ENCODE measurements at places on chromosomes 7 and 10.

DNA sequence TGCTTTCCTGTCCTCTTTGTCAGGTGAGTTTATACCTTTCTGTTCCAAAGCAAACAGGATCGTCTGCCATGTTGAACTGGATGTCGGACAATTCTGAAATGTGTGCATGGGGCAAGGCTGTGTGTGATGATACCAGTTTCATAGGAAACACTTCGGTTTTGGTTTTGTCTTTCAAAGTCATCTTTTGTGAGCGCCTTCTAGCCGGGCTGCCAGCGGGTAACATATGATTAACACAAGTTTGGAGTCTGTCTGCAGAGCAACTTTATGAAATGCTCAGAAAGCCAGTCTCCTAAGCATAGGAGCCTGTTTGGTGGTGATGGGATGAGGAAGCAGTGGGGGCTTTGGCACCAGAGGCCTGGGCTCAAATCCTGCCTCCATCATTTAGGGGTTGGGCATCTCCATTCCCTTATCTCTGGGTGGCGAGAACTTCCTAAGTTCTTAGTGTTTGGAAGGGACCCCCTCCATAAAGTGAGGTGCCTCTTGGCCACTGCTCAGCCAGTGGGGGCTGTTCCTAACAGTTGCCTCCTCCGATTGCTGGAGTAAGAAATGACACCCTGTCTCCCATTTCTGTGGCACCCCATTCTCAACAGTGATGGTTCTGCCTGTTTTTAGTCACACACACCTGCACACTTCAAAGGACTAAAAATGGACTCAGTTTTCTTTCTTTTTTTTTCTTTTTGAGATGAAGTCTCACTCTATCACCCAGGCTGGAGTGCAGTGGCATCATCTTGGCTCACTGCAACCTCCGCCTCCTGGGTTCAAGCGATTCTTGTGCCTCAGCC, 36.8 kb downstream of the CUX1 start:
- no peaks in the 10 kb centered on the region for H3K4me1 ChIP-seq
- H3K27ac ChIP-seq, result no peak overlapping the region
- H3K36me3 ChIP-seq, result no peaks in the 10 kb centered on the region
- no peak overlapping the region for H3K4me3 ChIP-seq
- no peak for DNase-seq
- H3K27me3 ChIP-seq, result no peaks in the 10 kb centered on the region

GRCh38 chr10:124145109-124145870, 51.9 kb upstream of the CHST15 start:
- H3K27me3 ChIP-seq, result peaks cover 4% of the 10 kb centered on the region
- no peaks in the 10 kb centered on the region for H3K36me3 ChIP-seq
- H3K4me1 ChIP-seq, result peaks cover 9% of the 10 kb centered on the region
- no peak overlapping the region for H3K4me3 ChIP-seq

GRCh38 chr7:47042669-47043068, 539.2 kb downstream of the TNS3 start:
- DNase-seq, result no peak
- H3K36me3 ChIP-seq, result no peaks in the 10 kb centered on the region
- no peak overlapping the region for H3K4me3 ChIP-seq
- H3K4me1 ChIP-seq, result peaks cover 9% of the 10 kb centered on the region

DNA sequence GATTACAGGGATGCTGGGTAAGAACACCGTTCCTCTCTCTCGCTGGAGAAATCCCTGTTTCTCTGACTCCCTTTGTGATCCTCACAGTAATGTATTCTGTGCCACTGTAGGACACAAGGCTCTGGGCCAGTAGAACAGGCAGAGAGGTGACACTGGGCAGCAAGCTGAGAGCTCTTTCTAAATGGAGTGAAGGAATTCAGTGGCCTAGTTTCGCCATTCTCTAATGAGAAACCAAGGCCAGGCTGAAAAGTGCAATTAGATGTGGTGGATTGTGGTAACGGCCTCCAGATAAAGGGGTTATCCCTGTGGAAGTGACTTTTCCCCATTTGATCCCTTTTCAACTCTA, 12.8 kb downstream of the KCTD7 start:
- H3K36me3 ChIP-seq, result peaks cover 21% of the 10 kb centered on the region
- no peaks in the 10 kb centered on the region for H3K4me1 ChIP-seq
- DNase-seq, result no peak
- no peaks in the 10 kb centered on the region for H3K27me3 ChIP-seq
- no peak overlapping the region for H3K27ac ChIP-seq

DNA sequence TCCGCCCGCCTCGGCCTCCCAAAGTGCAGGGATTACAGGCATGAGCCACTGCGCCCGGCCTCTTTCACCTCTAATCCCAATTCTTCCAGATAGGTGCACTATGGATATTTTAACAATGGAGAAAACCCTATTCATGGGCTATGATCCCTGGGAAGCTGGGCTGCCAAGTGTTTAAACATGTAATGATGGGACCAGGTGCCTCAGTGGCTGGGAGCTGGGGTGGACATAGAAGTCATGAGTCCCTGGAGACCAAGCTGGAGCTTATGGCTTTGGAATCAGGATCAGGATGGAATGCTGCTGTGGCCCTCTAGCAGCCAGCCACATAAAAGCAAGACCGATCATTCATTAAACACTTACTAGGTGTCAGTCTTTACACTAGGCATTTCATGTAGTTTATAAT, 41.8 kb upstream of the IGFBP3 start:
- H3K4me3 ChIP-seq, result no peak overlapping the region
- no peak for DNase-seq
- H3K27me3 ChIP-seq, result no peaks in the 10 kb centered on the region
- no peak overlapping the region for H3K27ac ChIP-seq

DNA sequence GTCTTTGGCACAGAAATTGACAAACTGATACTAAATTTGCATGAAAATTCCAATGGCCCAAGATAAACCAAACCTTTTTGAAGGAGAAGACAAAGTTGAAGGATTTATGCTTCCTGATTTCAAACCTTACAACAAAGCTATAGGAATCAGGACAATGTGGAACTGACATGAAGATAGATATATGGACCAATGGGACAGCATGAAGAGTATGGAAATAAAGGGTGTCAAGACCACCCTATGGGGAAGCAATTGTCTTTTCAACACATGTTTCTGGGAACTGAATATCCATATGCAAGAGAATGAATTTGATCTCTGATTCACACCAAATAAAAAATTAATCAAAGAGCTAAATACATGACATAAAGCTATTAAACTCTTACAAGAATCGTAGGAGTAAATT, 77.2 kb upstream of the ADARB2 start:
- no peak overlapping the region for H3K27ac ChIP-seq
- DNase-seq, result no peak
- no peaks in the 10 kb centered on the region for H3K4me1 ChIP-seq
- no peaks in the 10 kb centered on the region for H3K27me3 ChIP-seq
- H3K36me3 ChIP-seq, result no peaks in the 10 kb centered on the region

- H3K36me3 ChIP-seq, result no peaks in the 10 kb centered on the region
- H3K27ac ChIP-seq, result no peak overlapping the region
- DNase-seq, result no peak
- H3K4me1 ChIP-seq, result peaks cover 7% of the 10 kb centered on the region
- no peaks in the 10 kb centered on the region for H3K27me3 ChIP-seq
- H3K4me3 ChIP-seq, result no peak overlapping the region
These were observed 21.3 kb downstream of the PTPRE start for GRCh38 chr10:127928021-127928806.

- H3K36me3 ChIP-seq, result no peaks in the 10 kb centered on the region
- H3K4me1 ChIP-seq, result no peaks in the 10 kb centered on the region
- H3K27me3 ChIP-seq, result no peaks in the 10 kb centered on the region
- H3K27ac ChIP-seq, result no peak overlapping the region
These were observed 567.7 kb upstream of the ZWINT start for GRCh38 chr10:56928714-56929113.

DNA sequence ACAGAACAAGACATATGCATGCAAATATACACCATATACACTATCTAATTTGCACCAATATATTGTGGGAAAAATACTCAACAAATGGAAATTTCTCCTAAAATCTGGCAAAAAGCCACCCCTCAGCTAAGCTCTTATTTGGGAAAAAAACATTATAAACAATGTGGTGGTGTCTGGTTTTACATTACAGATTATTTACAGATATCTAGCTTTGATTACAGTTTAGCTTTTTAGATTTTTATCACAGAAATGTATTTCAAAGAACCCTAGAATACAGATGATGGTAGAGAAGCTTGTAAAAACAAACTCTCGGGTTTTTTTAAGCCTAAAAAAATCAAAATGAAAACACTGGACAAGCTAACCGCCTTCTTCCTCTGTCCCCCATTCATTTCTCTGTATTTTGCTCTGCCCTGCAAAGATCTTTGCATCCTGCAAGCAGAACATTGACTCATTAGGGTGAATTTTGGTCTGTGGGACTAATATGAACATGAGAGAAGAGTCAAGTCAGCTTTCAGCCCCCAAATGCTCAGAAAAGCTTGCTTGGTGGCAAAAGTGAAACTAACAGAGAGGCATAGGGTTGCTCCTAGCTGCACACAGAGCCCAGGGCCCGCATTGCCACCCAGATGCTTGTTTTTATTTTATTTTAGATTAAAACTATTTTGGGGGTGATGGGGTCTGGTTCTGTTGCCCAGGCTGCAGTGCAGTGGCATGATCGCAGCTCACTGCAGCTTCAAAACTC, 88.8 kb upstream of the LYZL1 start:
- H3K4me3 ChIP-seq, result no peak overlapping the region
- H3K36me3 ChIP-seq, result no peaks in the 10 kb centered on the region
- H3K4me1 ChIP-seq, result no peaks in the 10 kb centered on the region
- DNase-seq, result no peak
- H3K27me3 ChIP-seq, result no peaks in the 10 kb centered on the region

DNA sequence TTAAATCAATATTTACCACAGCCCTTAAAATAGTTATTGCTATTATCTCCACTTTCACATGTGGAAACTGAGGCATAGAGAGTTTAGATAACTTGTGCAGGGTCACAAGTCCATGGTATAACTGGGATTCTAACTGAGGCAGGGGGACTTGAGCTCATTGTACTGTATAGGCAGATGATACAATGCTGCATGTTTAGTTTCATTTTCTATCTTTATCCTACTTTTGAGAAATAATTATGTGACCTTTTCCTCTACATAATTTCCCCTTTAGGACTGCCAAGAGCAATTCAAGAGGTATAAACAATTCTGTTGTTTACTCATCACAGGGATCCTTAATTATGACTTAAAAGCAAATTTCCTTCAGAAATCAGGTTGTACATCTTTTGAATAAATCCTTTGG, 193.1 kb downstream of the SUGCT start:
- no peak for DNase-seq
- no peak overlapping the region for H3K27ac ChIP-seq

GRCh38 chr10:78515038-78515872, 481.6 kb downstream of the RPS24 start:
- H3K36me3 ChIP-seq, result no peaks in the 10 kb centered on the region
- H3K4me1 ChIP-seq, result peaks cover 8% of the 10 kb centered on the region
- no peak overlapping the region for H3K4me3 ChIP-seq
- no peak overlapping the region for H3K27ac ChIP-seq
- DNase-seq, result no peak
- no peaks in the 10 kb centered on the region for H3K27me3 ChIP-seq

- no peak overlapping the region for H3K27ac ChIP-seq
- no peaks in the 10 kb centered on the region for H3K27me3 ChIP-seq
- DNase-seq, result no peak
- H3K4me3 ChIP-seq, result no peak overlapping the region
- no peaks in the 10 kb centered on the region for H3K36me3 ChIP-seq
These were observed 6.3 kb upstream of the CALD1 start for GRCh38 chr7:134773164-134773563.

- H3K27me3 ChIP-seq, result no peaks in the 10 kb centered on the region
- H3K27ac ChIP-seq, result no peak overlapping the region
- H3K36me3 ChIP-seq, result no peaks in the 10 kb centered on the region
- H3K4me3 ChIP-seq, result no peak overlapping the region
These were observed 35.5 kb downstream of the ICA1 start for GRCh38 chr7:8226501-8226900.

DNA sequence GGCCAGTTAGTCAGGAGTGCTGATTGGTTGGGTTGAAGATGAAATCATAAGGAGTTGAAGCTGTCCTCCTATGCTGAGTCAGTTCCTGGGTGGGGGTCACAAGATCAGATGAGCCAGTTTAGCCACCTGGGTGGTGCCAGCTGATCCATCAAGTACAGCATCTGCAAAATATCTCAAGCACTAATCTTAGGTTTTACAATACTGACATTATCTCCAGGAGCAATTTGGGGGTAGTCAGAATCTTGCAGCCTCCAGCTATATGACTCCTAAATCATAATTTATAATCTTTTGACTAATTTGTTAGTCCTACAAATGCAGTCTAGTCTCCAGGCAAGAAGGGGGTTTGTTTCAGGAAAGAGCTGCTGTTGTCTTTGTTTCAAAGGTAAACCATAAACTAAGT, 184.1 kb upstream of the STK17A start:
- no peak overlapping the region for H3K4me3 ChIP-seq
- no peak for DNase-seq
- peaks cover 3% of the 10 kb centered on the region for H3K4me1 ChIP-seq
- no peak overlapping the region for H3K27ac ChIP-seq
- H3K27me3 ChIP-seq, result no peaks in the 10 kb centered on the region

DNA sequence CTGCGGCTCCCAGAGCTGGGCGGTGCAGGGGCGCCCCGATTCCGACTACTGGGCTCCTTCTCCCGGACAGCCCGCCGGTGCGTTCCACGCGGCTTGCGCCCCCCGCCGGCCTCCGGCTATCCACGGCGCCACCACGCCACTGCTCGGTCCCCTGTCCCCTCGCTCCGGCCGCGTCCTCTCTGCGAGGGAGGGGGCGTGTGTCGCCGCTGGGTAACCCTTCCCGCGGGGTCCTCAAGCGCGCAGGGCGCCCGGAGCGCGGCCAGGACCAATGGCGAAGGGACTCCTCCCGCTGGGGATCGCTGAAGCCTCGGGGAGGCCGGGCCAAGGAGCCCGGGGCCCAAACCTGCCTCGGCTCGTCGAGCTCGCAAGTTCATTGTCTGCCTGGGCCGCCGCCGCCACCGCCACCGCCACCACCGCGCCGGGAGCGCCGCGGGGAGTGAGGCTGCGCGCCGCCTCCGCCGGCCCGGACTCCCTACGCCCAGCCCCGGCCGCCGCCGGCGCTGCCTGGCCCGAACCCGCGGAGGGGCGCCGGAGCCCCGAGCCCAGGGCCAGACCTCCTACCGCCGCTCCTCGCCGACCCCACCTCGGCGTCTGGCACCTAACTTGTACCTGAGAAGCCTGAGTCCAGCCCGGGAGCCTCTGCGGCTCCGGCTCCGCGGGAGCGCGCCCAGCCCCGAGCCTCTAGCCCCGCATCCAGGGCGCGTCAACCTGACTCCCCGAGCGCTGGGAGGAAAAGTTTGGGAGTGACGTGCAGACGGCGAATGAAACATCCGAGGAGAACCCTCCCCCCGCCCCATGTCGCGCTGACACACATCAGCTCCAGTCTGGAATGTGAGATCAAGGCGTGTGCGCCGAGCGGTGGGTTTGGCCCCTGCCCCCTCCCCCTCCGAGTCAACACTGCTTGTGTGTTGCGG, at the start of gene CHST15:
CHST15 (minus strand) TSS at position 739 of the 914 bp plus-strand sequence. CDS start 47,386 bp downstream, outside the sequence.
- H3K4me1 ChIP-seq, result peaks cover 19% of the 10 kb centered on the region
- no peaks in the 10 kb centered on the region for H3K36me3 ChIP-seq
- peak; percentile 65 for DNase-seq
- H3K27ac ChIP-seq, result no peak within 1 kb of the TSS

GRCh38 chr7:26782501-26782900, 81.9 kb downstream of the SKAP2 start:
- H3K4me3 ChIP-seq, result no peak overlapping the region
- DNase-seq, result no peak
- no peaks in the 10 kb centered on the region for H3K36me3 ChIP-seq
- H3K27me3 ChIP-seq, result no peaks in the 10 kb centered on the region
- H3K4me1 ChIP-seq, result no peaks in the 10 kb centered on the region

Data from neuronal stem cell (in vitro differentiated cells).